ENCODE measurements at places on chromosomes 7 and 10.

DNA sequence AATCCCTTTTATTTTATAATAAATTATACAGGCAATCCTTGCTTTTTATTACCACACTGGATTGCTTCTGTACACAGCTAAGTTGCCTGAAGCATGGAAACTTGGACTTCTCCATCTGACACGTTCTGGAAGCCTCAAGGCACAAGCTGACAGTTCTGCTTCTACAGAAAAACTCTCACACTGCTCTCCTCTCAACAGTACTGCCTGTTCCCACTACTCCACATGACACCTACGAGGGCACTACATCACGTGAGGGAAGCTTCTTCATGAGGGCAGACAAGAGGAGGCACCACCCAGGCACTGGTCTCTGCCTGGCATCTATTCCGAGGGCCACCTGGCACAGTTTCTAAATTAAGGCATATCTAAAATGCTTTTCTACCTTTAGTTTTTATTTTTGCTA is 16.8 kb upstream of the FAM133B start:
- DNase-seq: no peak

- DNase-seq: no peak
Observed at GRCh38 chr10:15751046-15751445, 31.3 kb upstream of the ITGA8 start.

DNA sequence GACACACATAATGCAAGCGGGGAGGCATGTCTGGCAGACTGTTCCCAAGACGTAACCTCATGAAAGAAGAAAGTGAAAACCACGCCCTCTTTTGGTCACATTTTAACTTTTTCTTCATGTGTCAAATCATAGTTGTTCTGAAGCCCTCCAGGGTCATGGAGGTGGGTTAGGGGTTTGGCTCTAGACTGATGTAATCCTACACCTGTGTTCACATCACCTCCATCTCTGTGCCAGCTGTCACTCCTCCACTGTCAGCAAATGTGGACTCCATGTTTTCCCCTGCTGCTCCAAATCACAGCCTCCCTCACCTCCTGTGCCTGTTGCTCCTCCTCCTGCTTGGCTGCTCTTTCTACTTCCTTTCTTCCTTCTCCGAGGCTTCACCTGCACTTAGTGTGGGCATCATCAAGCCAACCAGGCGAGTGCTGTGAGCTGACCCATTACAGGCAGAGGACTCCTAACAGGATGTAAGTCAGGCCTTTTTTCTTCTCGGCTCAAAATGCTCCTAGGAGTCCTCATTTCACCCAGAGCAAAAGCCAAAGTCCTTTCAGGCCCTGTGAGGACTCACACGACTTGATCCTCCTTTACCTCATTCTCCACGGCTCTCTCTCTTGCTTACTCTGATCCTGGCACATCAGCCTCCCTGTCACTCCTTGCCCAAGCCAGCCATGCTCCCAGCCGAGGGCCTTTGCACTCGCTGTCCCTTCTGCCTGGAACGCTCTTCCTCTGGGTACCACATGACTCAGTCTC is 66.4 kb upstream of the IFRD1 start:
- no peak for DNase-seq

- no peak for DNase-seq
Observed at GRCh38 chr10:132313305-132313704, 5.6 kb upstream of the STK32C start.

DNA sequence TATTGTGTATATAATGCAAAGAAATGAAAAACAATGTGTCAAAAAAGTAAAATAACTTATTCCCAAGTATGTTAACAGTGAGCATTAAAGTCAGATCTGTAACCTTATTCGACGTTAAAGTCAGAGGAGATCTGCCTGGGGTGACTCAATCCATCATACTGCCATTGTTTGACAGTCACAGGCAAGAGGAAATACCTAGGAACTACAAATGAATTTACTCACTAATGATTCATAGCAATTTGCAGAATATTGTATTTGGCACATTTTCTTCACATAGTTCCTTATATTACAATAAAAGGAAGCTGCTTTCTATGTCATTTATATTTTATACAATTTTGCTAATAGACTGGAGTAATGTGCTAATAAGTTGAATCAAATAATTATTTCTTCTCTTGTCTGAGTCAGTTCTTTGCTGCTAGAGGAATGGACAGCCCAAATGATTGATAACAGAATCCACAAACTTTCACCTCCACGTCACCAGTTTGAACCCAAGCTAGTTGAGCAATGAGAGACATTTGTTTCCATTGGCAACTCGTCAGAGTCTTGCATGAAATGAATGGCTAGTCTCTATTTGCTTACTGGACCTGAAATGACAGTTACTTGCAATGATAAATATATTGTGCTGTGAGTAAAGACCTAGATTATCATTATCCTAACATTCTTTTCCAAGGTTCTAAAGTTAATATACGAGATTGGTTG is 48.5 kb upstream of the TMEM106B start:
- DNase-seq: no peak

DNA sequence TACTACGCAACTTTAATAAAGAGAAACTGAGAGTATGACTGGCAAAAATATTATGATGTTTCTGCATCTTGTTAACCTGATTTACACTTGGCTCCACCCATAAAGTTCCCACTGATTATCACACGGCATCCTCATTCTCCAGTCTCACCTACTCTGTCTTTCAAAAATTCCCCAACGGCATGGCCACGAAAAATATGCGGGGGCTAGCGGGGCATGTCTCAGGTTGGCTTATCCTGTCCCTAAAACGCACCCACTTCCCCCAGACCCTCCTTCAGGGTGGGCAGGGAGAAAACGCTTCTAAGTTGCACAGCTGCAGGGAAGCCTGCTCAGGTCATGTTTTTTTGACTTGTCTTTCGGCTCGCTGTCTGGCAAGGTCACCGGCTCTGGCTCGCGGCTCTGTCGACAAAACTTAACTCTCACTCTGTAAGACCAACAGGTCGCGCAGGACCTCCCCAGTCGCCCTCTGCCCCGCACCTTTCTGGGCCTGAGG is 3.8 kb downstream of the CDK6 start:
- no peak for DNase-seq
